Activated naive CD4-positive, alpha-beta T cell treated with anti-CD3 and anti-CD28 coated beads, Interleukin-2, amount 10 ng/mL, durations not matched to agents 7 days and 5 days (primary cell): ENCODE measurements at places on chromosomes 11 and 22.

DNA sequence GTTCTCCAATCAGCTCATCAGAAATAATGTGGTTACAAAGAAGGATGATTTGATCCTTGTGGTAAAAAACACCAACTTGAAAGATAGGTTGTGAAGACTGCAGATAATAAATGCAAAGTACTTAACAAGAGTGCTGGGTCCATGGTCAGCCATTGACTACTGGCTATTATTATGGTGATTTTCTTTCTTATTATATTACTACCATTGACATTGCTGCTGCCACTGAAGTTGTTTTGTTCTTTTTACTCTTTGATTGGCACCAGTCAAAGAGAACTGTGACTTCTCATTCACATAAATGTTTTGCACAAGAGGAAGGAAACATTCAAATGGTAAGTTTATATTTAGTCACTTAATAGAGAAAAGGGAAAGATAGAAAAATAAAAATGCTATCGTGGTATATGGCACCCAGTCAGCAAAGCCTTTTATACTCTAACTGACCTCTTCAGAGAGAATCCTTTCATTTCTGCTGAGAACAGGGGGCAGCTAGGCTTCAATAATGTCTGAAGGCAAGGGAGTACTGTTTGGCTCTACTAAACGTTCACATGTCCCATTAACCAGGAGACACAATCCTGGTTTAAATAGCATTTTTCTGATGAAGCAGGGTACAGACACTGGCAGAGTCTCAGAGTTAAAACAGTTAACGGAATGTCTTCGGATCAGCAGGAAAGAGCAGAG, 64.8 kb downstream of the LRRC4C start:
- no peak overlapping the region for H3K4me3 ChIP-seq
- H3K36me3 ChIP-seq: no peaks in the 10 kb centered on the region
- H3K27me3 ChIP-seq: no peaks in the 10 kb centered on the region
- no peak overlapping the region for H3K27ac ChIP-seq
- no peak for DNase-seq
- H3K4me1 ChIP-seq: no peaks in the 10 kb centered on the region

GRCh38 chr11:36253238-36253637, 36.0 kb downstream of the COMMD9 start:
- H3K4me1 ChIP-seq: no peaks in the 10 kb centered on the region
- no peak overlapping the region for H3K4me3 ChIP-seq
- H3K27ac ChIP-seq: no peak overlapping the region
- DNase-seq: no peak
- H3K27me3 ChIP-seq: peaks cover 29% of the 10 kb centered on the region

DNA sequence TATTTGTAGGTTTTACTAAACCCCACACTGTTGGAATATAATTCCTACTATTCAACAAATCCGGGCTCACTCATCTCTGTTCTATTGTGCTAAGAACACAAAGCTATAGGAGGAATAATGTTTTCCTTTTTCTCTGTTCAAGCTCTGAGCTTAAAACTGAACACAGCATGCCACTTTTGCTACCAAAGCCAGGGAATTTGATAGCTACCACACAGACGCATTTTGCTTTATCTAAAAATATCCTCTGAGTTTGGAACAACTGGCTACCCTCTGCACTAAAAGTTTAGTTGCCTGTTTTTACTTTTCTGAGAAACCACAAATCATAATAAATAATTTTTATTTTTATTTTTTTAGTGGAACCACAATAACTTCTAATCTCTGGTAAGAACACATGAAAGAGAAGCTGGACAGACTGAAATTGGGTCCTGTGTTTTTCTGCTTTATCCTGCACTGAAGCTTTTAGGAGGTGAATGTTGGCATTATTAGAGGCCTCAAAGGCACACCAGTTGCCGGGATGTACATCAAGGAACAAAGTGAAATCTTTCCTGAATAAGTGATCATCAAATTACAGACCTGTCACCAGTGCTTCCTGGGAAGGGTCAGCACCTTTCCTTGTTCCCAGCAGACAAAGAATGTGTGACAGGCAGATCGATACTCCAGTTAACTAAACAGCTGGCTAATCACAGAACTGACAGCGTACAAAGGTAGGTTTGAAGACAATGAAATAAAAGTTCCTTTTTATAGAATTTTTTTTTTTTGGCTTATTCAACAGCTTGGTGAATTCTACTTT, 523.2 kb upstream of the TENM4 start:
- H3K27ac ChIP-seq: no peak overlapping the region
- no peaks in the 10 kb centered on the region for H3K36me3 ChIP-seq
- no peak for DNase-seq
- H3K4me1 ChIP-seq: no peaks in the 10 kb centered on the region

DNA sequence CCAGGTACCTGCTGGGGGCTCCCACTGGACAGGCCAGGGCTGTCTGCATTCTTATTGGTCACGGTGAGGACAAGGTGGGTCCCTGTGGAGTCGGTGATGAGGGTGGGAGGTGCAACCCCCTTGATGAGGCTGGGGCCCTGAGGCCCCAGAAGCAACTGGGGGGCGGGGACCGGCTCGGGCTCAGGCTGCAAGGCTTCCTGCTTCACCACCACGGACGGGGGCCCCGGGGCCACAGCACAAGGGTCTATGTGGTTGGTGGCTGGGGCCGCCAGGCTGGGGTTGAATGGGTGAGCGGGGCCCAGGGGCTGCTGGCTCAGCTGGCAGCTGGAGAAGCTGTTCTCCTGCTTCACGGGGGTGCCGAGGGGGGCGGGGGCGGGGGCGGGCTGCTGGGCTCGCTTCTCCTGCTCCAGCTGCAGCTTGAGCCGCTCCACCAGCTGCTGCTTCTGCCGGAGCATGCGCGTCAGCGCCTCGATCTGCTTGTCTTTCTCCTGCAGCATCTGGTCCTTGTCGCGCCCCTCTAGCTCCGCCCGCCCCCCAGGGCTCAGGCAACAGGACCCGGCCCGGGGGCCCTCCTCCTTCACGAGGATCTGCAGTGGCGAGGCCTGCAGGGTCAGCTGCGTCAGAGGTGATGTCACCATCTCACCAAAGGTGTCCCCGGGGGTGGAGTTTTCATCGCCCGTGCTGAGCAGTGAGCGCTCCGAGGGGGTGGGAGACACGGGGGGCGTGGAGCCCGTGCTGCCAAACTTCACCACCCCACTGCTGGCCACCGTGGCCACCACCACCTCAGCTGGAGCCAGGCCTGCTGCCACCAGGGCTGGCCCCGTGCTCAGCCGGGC, 48.2 kb downstream of the SGSM3 start:
- peaks cover 25% of the 10 kb centered on the region for H3K4me1 ChIP-seq
- H3K36me3 ChIP-seq: peaks cover 60% of the 10 kb centered on the region
- H3K27ac ChIP-seq: no peak overlapping the region
- no peak for DNase-seq

GRCh38 chr11:92804388-92804966, 165.0 kb upstream of the MTNR1B start:
- H3K36me3 ChIP-seq: no peaks in the 10 kb centered on the region
- H3K4me1 ChIP-seq: no peaks in the 10 kb centered on the region
- DNase-seq: no peak
- no peaks in the 10 kb centered on the region for H3K27me3 ChIP-seq

GRCh38 chr11:64654958-64655541, 64.0 kb downstream of the SLC22A12 start:
- H3K4me3 ChIP-seq: no peak overlapping the region
- H3K27ac ChIP-seq: no peak overlapping the region
- DNase-seq: no peak
- H3K36me3 ChIP-seq: no peaks in the 10 kb centered on the region
- peaks cover 32% of the 10 kb centered on the region for H3K27me3 ChIP-seq

DNA sequence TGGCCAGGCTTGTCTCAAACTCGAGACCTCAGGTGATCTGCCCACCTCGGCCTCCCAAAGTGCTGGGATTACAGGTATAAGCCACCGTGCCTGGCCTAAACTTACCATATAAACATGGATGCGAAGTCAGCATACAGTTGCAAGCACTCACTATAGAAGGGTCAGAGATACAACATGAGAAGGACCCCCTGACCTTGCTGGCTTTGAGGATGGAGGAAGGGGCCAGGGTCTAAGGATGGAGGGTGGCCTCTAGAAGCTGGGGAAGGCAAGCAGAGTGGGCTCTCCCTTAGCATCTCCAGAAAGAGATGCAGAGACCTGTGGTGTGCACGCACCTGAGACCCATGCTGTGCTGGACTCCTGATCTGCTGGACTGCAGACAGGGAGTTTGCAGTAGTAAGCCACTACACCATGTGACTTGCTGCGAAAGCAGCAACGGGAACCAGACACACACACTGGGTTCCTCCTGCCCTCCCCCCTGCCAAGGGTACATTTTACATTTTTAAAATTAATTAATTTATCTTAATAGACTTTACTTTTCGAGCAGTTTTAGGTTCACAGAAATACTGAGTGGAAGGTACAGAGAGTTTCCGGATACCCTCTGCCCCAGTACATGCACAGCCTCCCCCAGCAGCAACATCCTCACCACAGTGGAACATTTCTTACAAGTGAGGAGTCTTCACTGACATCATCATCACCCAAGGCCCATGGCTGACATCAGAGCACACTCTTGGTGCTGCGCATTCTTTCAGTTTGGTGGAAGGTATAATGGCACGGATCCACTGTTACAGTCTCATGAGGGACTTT, 170.1 kb upstream of the B3GAT1 start:
- H3K27me3 ChIP-seq: peaks cover 78% of the 10 kb centered on the region
- peaks cover 22% of the 10 kb centered on the region for H3K4me1 ChIP-seq
- H3K36me3 ChIP-seq: no peaks in the 10 kb centered on the region
- H3K4me3 ChIP-seq: no peak overlapping the region
- DNase-seq: no peak

- no peak overlapping the region for H3K27ac ChIP-seq
- H3K4me1 ChIP-seq: no peaks in the 10 kb centered on the region
- no peaks in the 10 kb centered on the region for H3K36me3 ChIP-seq
- H3K27me3 ChIP-seq: peaks cover 4% of the 10 kb centered on the region
- DNase-seq: no peak
These were observed 99.8 kb downstream of the MYO18B start for GRCh38 chr22:25841775-25842174.

DNA sequence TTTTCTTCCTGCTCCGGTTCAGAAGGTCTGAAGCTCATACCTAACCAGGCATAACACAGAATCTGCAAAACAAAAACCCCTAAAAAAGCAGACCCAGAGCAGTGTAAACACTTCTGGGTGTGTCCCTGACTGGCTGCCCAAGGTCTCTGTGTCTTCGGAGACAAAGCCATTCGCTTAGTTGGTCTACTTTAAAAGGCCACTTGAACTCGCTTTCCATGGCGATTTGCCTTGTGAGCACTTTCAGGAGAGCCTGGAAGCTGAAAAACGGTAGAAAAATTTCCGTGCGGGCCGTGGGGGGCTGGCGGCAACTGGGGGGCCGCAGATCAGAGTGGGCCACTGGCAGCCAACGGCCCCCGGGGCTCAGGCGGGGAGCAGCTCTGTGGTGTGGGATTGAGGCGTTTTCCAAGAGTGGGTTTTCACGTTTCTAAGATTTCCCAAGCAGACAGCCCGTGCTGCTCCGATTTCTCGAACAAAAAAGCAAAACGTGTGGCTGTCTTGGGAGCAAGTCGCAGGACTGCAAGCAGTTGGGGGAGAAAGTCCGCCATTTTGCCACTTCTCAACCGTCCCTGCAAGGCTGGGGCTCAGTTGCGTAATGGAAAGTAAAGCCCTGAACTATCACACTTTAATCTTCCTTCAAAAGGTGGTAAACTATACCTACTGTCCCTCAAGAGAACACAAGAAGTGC, 661 bp upstream of the MALAT1 start:
- peaks cover 2% of the 10 kb centered on the region for H3K36me3 ChIP-seq
- no peak overlapping the region for H3K27ac ChIP-seq
- H3K4me1 ChIP-seq: peaks cover 28% of the 10 kb centered on the region
- no peak overlapping the region for H3K4me3 ChIP-seq
- peak; percentile 76 for DNase-seq

DNA sequence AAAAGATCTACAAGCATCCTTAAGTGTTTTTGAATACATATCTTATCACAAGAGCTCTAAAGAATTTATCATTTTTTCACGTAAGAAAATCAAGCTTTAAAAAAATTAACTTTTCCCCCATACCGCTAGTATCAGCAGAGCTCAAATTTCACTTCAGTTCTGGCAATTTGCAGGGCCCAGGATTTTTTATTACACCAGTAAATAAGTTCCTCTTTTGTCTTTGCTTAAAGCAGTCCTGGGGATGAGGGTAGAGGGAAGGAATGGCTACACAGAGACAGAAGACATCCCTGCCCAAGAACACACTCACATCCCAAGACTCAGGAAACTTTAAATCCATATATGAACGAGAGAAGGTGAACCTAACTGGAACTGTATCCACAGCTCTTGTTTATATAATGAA, 22.6 kb upstream of the SORL1 start:
- H3K4me1 ChIP-seq: peaks cover 17% of the 10 kb centered on the region
- no peak for DNase-seq
- H3K27me3 ChIP-seq: peaks cover 10% of the 10 kb centered on the region
- H3K27ac ChIP-seq: no peak overlapping the region
- peaks cover 21% of the 10 kb centered on the region for H3K36me3 ChIP-seq
- no peak overlapping the region for H3K4me3 ChIP-seq

GRCh38 chr11:117809236-117810055, 12.4 kb upstream of the DSCAML1 start:
- DNase-seq: peak; percentile 70
- H3K36me3 ChIP-seq: no peaks in the 10 kb centered on the region
- no peak overlapping the region for H3K27ac ChIP-seq
- peaks cover 14% of the 10 kb centered on the region for H3K4me1 ChIP-seq

DNA sequence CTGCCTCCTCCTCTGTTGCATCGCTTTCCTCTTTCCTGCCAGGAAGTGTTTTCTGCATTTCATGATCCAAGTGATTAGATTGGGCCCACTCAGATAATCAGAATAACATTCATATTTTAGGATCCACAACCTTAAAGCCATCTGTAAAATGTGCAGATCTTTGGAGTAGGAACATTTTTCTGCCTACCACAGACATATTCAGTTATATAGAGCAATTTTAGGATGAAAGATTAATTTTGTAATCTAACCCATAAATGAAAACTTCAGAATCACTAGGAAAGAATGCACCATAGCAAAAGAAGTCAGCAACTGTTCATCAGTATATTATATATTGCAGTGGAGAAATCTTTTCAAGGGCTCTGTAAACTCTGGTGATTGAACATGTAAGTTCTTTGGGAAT, 659.9 kb upstream of the LUZP2 start:
- no peaks in the 10 kb centered on the region for H3K4me1 ChIP-seq
- no peaks in the 10 kb centered on the region for H3K27me3 ChIP-seq
- no peak overlapping the region for H3K4me3 ChIP-seq
- H3K36me3 ChIP-seq: no peaks in the 10 kb centered on the region
- H3K27ac ChIP-seq: no peak overlapping the region

GRCh38 chr11:96095884-96096303, 172.0 kb upstream of the MTMR2 start:
- no peaks in the 10 kb centered on the region for H3K27me3 ChIP-seq
- peaks cover 31% of the 10 kb centered on the region for H3K36me3 ChIP-seq
- no peak overlapping the region for H3K4me3 ChIP-seq
- no peak for DNase-seq
- peaks cover 5% of the 10 kb centered on the region for H3K4me1 ChIP-seq

DNA sequence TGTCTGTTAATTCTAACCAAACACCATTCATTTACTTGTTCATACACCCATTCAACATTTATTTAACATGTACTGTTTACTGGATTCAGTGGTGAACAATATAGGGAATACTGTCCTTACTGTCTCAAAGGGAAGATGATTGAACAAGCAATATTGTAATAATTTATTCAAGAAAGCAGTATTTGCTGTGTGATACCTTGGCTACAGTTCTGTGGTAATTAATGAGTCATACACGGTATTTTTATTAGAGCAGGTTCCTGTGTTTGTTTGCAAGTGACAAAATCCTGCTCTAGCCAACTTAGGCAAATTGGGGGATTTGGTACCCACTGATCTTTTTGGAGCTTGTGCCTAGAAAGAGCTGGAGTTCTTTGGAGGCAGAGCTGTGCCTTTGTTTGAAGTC, 15.7 kb downstream of the PIH1D2 start:
- H3K36me3 ChIP-seq: peaks cover 38% of the 10 kb centered on the region
- no peak overlapping the region for H3K4me3 ChIP-seq
- DNase-seq: no peak
